NCI-H1417 treated with DMSO at 0.1 percent for 48 hours (cell line): ENCODE measurements at places on chromosomes 6 and 20.

DNA sequence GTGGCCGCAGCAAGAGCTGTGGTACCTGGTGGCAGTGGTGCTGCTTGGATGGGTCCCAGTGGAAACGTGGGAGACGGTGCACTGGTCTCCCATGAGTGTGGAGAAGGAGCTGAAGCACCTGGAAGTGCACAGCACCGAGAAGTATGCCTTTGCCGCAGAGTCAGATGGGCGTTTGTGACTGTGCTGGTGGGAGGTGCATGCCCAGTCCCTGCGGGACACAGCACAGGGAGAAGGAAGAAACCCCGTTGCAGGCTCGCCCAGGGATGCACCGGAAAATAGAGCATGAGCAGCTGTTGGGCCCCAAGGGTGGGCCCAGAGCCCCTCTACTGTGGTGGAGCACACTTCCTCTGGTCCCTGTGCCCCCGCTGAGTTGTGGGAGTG lies 19.3 kb upstream of the RGS17 start:
- DNase-seq, result no peak

DNA sequence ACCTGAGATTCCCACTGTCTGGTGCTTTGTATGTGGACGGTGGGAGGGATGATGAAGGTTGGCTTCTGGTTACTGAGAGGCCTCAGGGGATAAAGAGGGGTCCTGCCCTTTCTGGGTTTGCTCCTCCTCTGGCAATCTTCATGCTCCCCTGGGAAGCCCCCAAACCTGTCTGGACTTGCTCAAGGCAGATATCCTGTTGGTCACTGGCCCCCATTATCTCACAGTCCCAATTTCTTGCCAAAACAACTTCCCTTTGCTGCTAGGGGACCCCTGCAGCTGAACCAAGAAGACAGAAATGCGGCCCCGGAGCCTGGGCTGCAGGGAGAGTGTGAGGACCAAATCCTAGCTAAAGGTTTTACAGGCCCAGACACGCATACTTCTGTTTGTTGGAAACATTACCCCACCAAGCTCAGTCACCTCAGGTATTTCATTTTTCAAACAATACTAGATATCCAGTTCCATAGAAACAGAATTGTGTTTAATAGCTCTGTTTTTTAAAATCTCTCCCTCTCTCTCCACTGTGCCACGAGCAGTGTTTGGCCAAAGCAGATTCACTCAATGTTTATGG lies 63.4 kb upstream of the MRPS10 start:
- no peak for DNase-seq

DNA sequence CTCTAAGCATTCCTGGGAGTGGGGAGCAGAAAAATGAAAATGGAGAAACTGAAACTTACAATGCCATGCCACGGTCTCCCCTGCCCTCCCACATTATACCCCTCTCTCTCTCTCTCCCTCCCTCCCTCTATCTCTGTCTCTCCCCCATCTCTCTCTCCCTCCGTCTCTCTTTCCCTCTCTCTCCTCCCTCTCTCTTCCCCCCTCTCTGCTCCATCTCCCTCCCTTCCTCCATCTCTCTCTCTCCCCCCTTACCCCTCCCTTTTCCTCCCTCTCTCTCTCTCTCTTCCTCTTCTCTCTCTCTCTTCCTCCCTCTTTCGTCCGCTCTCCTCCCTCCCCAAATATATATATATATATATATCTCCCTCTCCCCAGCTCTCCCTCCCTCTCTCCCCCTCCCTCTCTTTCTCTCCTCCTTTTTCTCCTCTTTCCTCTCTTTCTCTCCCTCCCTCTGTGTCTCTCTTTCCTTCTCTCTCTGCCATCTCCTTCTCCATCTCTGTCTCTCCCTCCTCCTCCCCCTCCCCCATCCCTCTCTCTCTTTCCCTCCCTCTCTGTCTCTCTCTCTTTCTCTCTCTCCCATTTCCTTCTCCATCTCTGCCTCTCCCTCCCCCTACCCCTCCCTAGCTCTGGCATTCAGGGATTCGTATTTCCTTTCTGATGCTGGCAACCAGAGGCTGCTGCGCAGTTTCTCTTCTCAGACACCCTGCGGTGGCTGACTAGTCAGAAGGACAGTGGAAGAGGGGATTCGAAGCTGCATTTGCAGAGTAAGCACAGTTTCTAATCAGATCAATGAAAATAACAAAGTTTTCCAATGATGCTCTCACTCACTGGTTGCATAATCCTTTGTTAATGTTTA lies 13.9 kb upstream of the VAPB start:
- no peak for DNase-seq

- DNase-seq, result no peak
Observed at GRCh38 chr6:136763716-136764516, 28.4 kb downstream of the MAP3K5 start.

- no peak for DNase-seq
Observed at GRCh38 chr6:119902681-119903080, 553.1 kb upstream of the MAN1A1 start.

- DNase-seq, result no peak
Observed at GRCh38 chr6:16205377-16206144, 32.8 kb upstream of the GMPR start.

GRCh38 chr6:33320315-33321181 lies 3.0 kb upstream of the ZBTB22 start:
- DNase-seq, result no peak

DNA sequence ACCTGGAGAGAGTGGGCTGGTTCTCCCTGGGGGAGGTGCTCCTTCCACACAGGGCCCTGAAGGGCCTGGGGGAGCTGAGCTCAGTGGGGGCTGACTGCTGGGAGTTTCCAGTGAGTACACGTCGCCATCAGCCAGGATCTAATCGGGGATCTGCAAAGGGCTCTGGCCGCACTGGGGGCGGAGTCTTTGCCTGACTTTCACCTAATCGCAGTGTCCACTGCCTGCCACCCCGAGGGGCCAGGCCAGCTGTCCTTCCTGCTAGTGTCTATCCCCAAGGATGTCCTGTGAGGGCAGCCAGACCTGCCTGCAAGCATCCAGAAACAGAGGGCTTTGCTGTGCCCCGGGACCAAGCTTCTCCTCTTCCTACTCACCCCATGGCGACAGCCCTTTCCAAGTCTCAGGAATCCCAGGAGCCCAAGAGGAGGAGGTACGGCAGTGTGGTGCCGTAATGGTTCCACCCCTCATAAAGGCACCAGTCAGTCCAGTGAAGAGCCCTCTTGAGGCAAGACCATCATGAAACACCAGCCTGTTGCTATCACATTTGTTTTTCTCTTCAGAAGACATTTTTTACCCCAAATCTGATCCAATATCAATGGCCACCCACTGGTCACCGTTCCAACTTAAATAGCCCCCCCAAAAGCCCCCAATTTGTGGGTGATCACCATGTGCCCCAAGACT lies 243.1 kb upstream of the ECI2 start:
- DNase-seq, result no peak

GRCh38 chr6:104381907-104382306 lies 477.8 kb downstream of the HACE1 start:
- DNase-seq, result no peak

GRCh38 chr6:4280707-4281106 lies 145.3 kb upstream of the ECI2 start:
- no peak for DNase-seq

DNA sequence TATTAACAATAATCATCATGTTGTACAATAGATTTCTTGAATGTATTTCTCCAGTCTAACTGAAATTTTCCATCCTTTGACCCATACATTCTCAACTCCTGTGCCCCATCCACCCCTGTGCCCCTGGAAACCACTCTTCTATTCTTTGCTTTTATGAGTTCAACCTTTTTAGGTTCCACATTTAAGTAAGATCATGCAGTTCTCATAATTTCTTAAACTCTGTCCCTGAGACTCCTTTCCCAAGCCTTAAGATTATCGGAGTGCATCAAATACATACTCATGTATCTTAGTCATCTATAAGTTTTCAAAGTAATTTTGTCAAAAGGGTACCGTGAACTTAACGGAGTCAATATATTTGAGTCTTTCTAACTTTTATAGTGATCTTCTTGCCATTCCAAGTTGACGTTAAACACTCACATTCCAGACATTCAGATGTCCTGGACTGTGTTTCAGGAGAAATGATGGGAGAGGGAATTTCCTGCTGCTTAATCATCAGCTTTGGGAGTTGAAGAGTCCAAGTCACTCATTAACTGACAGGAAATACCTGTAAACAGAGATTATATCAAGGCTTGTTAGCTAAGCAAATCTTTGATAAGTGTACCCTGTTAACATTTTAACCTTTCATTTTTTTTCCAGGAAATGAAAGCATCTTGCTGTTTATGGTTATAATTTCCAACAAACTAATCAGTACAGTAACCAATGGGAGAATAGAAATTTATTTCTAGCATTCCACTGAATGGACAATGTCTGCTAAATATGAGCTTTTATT lies 73.3 kb downstream of the ADGRG6 start:
- no peak for DNase-seq

DNA sequence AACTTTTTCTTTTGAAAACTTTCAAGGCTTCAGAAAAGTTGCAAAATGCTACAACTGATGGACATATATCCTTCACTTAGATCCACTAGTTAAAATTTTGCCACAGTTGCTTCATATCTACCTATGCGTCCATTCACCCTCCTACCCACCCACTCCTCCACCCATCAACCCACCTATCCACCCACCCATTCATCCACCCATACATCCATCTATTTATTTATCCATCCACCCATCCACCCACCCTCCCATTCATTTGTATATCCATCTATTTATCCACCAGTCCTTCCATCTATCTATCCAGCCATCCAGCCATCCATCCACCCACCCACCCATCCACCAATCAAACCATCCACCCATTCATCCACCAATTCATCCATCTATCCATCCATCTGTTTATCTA lies 13.6 kb downstream of the BPIFB4 start:
- DNase-seq, result no peak

DNA sequence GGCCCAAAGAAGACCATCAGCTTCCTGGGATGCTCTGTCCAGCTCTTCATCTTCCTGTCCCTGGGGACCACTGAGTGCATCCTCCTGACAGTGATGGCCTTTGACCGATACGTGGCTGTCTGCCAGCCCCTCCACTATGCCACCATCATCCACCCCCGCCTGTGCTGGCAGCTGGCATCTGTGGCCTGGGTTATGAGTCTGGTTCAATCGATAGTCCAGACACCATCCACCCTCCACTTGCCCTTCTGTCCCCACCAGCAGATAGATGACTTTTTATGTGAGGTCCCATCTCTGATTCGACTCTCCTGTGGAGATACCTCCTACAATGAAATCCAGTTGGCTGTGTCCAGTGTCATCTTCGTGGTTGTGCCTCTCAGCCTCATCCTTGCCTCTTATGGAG lies 5.1 kb downstream of the OR2H1 start:
- no peak for DNase-seq

- DNase-seq, result no peak
Observed at GRCh38 chr20:15823718-15824117, 749.5 kb downstream of the KIF16B start.

DNA sequence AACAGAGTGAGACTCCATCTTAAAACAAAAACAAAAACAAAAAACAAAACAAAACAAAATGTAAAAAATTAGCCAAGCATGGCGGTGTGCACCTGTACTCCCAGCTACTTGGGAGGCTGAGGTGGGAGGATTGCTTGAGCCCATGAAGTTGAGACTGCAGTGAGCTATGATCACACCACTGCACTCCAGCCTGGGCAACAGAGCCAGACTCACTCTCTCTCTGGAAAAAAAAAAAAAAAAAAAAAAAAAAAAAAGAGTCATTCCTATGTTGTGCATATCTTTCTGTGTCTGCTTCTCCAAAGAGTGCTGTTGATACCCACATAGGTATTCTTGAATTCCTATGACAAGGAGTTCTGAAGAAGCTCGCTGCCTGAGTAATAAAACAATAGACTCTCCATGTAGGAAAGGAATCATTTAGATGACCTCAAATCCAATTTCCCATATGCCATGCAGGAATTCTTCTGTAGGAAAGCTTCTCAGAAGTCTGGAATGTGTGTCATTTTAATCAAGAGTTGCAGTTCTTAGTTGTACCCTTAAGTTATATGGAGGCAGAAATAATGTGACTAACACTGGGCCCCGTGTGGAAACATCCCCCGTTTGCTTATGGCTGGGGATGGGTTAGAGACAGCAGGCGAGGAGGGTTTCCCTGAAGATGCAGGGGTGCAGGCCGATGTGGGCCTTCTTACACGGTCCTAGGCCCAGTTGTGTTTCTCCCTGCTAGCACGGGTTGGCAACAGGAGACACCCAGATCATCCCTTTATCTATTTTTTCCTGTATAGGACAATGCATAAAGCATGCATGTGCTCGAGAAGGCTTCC lies 79.4 kb downstream of the ZDHHC14 start:
- no peak for DNase-seq

DNA sequence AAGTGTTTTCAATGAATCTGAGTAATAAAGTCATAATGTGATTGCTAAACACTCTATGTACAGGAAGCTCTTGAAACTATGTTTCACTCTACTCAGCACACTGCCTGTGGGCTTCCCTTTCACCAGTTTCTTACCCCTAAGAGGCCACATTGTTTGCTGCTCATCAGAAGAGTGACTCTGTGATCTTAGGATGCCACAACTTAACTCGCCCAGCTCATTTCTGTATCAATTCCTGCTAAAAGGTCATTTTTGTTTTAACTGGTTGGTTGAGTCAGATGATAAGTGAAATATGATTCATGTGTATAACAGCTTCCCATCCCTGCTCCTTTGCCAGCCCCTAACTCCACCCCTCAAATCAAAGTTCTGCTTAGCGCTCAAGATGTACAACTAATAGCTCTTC lies 9.8 kb upstream of the NDUFAF4 start:
- no peak for DNase-seq

DNA sequence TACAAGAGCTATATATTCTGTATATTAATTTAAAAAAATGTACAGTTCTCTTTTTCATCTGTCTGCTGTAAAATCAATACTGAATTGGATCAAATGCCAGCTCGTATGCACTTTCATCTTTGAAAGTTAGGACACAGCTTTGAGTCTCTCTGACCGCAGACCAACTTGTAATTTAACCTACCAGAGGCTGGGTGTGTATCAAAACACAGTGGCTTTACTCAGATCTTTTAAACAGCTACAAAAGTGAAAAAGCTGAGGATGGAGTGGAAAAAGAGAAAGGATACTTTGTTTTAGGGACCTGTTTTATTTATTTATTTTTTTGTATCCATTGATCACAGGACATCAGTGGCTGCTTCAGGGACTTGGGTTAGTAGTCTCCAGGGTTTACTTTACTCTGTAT lies 44.1 kb downstream of the KIAA0408 start:
- DNase-seq, result no peak

- DNase-seq, result no peak
Observed at GRCh38 chr6:75505424-75505823, 11.8 kb upstream of the FILIP1 start.

DNA sequence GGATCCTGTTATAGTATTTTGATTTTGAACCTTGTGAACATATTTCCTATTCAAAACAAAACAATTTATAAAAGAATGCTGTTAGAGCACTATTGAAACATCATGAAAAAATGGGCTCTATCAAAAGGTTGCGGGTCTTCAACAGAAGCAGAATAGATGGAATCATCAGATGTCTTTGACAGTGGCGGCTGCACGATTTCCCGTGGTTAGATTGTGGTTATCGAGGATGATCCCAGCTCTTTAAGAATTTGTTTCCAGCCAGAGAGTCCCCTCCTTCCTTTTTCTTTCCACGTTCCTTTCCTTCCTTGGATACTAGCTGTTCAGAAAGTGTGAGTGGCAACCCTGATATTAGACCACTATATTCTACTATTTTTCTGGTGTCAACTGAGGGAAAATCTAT lies 163.4 kb downstream of the FARS2 start:
- DNase-seq, result no peak
